ENCODE measurements at places on chromosomes 4 and X.

- DNase-seq: peak; percentile 48
Observed at GRCh38 chr4:165355900-165356300, 22.9 kb upstream of the CPE start.

GRCh38 chr4:129189630-129190029 is 93.7 kb downstream of the C4orf33 start:
- no peak for DNase-seq

DNA sequence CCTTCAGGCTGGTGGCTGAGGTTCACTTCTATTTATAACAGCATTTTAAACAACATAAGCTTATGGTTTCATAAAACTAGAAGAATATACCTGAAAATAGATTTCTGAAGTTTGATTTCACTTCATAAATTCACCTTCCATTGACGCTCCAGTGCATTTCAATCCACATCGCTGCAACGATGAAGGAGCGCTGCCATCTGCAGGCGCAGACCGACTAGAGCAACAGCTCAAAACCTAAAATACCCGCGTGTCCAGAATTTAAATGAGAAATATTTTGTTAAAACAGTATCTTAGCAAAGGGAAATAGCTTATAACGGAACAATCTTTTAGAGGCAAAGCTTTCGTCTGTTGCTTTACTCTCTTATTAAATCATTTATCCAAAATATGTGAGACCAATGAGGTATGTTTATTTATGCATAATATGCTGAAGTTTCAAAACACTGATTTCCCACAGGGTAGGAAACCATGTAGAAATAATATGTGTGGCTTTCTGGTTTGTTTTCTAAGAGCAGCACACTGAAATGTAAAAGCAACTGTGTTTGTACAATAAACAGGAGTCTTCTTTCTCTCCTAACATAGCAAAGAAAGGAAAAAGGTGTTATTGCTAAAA is 816.4 kb upstream of the FRG1 start:
- peak; percentile 26 for DNase-seq

- DNase-seq: peak; percentile 66
Observed at GRCh38 chrX:115023139-115023538, 5.7 kb upstream of the IL13RA2 start.

- DNase-seq: peak; percentile 80
Observed at GRCh38 chr4:145881989-145882388, 56.6 kb downstream of the ZNF827 start.

GRCh38 chr4:77629885-77630284 is 24.3 kb downstream of the CXCL13 start:
- DNase-seq: no peak

DNA sequence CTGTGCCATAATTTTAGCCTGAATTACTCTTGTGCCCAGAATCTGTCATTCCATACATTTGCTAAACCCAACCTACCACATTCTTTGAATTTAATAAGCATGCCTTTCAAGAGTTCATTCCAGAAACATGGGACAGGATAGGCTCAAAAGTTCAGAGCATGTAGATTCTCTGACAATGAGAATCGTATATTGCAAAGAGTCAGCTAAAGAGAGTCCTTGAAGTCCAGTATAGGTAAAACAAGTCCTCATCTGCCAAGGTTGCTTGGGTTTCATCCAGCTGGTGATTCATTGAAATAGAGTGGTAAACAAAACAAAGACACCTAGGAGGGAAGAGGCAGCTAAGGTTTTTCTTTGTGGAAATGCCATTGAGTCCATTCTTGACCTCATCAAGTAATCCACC is 249.3 kb upstream of the DIPK2B start:
- DNase-seq: no peak

GRCh38 chr4:53575552-53575951 is 15.7 kb downstream of the LNX1 start:
- no peak for DNase-seq

DNA sequence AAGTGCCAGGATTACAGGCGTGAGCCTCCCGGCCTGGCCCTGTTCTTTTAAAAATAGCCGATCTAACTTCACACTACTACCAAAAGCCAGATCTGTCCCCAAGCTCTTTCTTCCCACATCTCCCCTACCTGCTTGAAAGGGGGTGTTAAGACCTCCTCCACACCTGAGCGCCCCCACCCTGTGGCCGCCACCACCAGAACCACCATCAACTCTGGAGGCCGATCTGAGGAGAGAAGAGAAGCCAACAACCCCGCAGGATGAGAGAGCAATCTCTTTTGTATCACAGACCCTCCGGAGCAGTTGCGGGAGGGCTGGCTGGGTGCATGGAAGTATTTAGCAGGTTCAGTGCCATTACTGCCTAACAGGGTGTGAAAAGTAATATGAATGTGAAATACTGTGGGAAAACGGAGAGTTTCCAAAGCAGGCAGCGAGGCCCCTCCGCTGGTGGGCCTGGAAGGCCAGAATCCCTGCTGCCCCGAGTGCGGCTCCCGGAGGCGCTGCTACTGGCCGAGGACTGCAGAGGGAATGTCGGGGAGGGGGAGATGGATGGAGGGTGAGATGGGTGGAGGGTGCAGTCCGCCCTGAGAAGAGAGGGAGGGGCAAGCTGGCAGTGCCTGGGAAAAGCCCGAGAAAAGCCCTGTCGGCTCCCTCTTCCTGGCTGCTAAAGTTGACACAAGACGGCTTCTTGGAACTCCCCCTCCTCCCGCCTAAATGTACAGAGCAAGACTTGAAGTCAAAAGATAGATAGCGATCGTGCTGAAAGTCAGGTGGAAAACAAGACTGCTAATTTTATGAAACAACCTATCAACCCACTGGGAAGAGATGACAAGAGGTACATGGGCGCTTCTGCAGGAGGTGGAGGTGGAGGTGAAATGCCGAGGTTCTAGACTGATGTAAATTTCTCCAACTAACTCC is 22.3 kb downstream of the HAND2 start:
- DNase-seq: no peak

- no peak for DNase-seq
Observed at GRCh38 chr4:66804979-66805378, 740.3 kb downstream of the CENPC start.

GRCh38 chrX:48592971-48593370 is 4.3 kb upstream of the WDR13 start:
- no peak for DNase-seq

DNA sequence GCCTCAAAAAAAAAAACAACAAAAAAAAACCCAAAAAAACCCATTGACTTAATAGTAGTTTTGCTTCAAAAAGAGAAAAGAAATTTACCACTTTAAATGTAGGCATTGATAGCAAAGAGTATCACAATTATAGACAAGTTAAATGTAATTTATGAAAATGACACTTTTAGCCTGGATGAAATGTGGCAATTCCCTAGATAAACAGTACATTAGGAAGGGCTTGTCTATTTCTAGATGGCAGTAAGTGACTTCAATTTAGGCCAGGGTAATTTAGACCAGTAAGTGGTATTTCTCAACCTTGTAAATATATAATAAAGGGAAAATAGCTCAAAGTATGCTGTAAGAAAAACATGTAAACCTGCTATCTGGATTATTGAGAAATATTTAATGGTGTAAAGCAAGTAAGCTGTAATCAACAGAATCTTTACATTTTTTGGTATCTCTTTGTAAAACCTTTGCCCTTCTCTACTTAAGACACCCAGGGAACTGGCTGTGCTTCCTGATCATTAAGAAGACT is 103.7 kb upstream of the RAPGEF2 start:
- peak; percentile 41 for DNase-seq

DNA sequence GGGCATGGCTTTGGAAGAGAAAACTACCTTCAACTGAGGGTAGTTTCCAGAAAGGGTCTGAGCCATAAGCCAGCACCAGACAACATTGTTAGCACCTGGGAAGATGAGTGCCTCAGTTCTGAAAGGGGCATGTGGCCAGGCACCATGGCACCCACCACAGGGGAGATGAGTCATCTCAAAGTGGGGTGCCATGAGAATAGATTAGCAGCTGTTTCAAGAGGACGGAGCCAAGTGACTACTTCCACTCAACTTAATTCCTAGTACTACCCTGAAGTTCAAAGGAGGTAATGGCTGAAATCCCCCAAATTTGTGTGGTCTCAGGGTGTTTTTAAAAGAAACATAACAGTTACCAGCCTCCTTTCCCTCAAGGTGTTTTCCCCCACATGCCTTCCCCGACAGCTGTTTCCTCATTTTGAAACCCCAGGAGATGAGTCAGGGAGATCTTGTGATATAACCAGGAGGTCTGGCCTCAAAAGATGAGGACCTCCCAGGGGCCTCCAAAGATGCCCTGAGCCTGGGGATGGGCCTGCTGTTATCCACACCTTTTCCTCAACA is 27.8 kb upstream of the FTHL17 start:
- no peak for DNase-seq

DNA sequence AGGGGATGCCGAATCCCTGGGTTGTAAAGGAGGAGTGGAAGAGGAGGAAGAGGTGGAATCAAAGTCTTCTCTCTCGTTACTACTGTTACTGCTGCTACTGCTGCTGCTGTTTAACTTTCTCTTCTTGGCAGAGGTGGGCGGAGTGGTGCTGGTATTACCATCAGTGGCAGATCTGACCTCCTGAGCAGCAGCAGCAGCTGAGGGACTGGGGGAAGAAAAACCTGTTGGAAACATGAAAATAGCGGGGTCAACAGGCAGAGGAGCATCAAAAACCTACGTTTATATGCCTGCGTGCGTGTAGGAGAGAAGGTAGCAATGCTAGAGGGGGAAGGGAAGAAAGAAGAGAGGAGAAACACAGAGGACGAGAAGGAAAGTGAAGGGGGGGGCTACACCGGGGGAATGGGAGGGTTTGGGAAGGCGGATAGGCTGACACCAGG is 339 bp downstream of the CUL4B start:
- peak; percentile 67 for DNase-seq

GRCh38 chr4:103099691-103100392 is at the start of gene BDH2:
BDH2 (minus strand) TSS chr4:103099834; CDS start chr4:103096254, 3,580 bp downstream.
- peak; percentile 92 for DNase-seq

GRCh38 chr4:119281393-119281792 is 40.5 kb downstream of the FABP2 start:
- DNase-seq: no peak

DNA sequence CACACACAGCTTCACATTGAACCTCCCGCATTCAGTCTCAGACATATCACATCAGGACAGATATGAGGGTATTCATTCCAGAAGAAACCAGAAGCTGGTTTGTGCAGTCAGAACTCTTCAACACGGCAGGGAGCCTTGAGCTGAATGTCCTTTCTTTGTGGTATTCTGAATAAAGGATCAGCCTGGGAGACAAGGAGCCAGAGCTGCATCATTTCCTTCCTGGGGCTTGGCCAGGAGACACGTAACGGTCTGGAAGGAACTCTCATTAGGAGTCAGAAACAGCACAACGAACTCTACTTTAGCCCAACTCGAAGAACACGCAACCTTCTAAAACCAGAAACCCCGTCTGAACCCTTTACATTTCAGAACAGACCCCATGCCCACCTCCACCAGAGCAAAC is 46.4 kb downstream of the KDR start:
- no peak for DNase-seq

- no peak for DNase-seq
Observed at GRCh38 chrX:133054761-133055405, 42.0 kb downstream of the USP26 start.

- no peak for DNase-seq
Observed at GRCh38 chr4:119034276-119035008, 101.2 kb upstream of the MYOZ2 start.

GRCh38 chr4:87529187-87529586 is at the start of gene SPARCL1:
SPARCL1 (minus strand) TSS chr4:87529376; CDS start chr4:87499574, 29,802 bp downstream.
- DNase-seq: no peak

DNA sequence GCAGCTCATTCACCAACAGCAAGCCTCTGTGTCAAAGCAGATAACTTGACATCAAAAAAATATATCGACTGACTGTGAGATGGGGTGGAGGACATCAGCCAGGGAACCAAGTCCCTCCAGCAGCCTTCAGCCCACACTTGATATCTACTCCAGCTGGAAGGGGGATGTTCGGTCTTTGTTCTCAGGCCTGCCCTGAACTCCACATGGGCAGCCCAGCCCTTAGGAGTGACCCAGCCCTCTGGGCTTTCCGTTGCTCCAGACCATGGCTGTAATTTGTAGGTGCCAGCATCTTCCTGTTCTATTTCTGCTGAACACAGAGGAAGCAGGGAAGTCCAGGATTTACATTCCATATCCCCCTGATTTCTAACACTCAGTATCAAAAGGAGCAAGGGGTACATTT is 17.4 kb downstream of the RASL11B start:
- DNase-seq: no peak

- peak; percentile 67 for DNase-seq
Observed at GRCh38 chrX:262381-262909, 18.7 kb upstream of the PLCXD1 start.

GRCh38 chr4:5050520-5051277 is 581 bp upstream of the STK32B start:
- DNase-seq: peak; percentile 41

DNA sequence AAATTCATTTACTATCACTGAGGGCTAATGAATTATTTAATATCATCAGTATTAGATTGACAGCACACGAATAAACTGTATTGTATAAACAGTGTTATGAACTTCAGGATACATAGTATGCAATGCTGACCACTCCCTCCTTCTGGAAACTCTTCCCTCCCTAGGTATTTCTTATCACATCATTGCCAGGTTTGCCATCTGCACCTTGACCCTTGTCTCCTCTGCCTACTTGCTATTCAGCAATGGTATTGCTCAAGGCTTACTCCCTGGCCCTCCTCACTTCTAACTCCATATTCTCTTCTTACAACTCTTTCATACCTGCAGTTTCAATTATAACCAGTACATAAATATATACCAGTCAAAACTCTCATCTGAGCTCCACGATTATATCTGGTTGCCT is 38.9 kb downstream of the ATP8A1 start:
- peak; percentile 94 for DNase-seq

DNA sequence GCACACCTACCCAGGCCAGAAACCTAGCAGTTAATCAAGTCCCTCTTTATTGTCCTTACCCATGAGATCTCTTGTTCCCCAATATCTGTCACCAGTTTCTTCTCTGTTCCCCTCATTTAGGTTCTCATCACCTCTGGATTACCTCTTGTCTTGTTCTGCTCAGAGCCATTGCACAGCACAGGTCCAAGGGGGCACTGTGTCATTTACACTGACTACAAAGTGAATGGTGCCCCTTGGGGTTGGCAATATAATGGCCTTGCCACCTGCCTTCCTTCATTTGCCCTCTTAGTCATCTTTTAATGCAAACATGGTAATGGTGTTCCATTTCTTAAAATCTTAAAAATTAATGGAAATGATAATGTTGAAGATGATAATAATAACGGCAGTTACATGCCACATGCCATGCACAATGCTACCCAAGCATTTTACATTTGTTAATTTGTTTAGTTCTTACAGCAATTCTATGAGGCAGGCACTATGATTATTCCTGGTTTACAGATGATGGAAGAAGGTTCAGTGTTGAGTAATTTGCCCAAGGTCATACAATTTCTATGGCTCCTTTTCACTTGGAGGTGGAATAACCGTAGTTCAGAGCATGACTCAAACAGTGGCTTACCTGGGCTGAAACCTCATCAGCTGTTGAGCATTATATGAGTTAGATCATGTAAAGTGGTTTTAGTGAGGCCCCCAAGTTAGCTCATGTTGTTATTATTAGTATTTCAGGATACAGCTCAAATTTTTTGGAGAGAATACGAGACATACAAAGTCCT is 117.9 kb downstream of the RASL11B start:
- DNase-seq: no peak

Data from small intestine (tissue), 16 donors.